ENCODE measurements at places on chromosomes 7 and 10.
A peak's percentile ranks its signal among the peaks of the same experiment; 100 is the strongest.

DNA sequence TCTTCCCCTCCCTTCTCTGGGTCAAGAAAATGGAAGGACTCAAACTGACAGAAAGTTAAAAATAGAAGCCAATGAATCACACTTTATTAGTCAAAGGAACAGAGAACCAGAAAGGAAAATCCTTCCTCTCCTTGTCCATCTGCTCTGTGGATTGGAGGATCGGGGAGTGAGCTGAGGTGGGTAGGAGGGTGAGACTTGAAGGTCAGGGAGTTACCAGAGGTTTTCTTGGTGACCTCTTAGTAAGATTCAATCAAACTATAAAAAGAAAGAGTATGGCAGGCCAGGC lies 12.2 kb downstream of the TLX1 start:
- DNase-seq: no peak

GRCh38 chr10:66627156-66627555 lies 298.7 kb upstream of the LRRTM3 start:
- no peak for DNase-seq

DNA sequence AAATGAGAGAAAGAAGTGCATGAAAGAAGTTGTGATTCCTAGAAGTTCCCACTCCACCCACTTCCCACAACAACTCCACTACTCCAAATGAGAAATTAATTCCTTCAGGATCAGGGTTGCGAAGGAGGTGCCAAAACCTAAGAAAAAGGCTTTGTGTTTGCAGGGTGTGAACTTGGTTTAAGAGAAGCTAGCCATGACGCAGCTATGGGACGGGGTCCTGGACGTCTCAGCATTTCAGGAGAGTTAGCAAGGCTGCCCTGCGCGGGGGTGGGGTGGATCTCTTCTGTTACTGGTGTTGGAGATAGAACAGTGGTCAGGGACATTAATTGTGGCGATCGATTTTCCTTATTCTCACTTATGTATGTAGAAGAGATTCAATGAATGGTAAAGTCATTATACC lies 61.2 kb downstream of the CHST3 start:
- DNase-seq: no peak

DNA sequence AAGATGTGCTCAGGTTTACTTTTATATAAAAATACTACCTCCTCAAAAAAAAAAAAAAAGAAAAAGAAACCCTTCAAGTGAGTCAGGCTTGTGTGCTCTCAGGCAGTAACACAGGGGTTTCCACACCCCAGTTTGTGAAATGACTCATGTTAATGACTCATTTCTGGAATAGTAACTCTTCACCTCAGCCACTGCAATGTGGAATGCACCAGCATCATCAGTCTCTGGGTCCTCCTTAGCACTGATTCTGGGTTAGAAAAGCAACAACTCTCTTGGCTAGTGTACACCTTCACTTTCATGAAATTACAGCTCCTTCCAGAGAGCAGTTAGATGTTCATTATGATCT lies 110.6 kb downstream of the EMX2 start:
- no peak for DNase-seq

DNA sequence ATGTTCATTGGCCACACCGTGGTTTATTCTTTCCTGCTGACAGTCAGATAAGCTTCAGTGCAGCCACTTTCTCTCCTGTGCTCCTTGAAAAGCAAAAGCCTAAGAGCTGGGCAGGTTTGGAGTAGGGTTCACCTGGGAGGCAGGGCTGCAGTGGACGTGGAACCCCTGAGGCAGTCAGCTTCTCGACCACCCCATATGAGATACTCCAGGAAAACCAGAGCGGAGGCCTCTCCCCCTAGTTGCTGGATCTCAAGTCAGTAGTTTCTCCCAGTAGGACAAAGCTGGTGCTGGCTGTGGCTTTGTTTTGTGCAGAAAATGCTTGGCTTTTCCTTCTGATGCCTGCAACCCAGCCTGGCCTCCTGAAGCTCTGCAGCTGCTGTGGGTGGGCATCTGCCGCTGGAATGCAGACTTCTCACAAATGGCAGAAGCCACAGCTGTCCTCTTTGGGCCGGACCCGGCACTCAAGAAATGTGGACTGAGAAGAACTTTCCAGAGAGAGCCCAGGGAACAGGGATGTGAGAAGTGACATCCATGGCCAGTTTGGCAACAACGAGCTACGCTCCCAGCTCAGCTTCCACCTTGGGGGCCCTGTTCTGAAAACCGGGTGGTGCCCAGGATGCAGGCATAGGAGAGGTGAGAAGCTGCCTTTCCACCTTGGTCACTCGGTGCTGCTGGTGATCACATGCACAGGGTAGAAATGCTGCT lies 276.6 kb upstream of the TCERG1L start:
- DNase-seq: no peak

DNA sequence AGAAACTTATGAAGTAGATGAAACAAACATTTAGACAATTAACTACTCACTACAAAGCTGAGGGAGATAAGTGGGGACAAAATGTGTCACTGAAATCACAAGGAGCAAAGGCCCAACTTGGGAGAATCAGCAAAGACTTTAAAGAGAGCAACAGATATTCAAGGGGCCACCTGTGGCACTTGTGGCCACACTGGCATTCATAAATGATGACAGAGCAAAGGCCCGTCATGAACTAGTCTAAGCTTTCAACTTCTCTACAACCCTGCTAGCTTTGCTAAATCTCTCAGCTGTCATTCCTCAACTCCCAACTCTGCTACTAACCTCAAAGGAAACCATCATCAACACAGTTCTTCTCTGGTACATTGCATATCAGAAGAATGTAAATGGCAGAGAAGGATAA lies 178.4 kb downstream of the CPEB3 start:
- DNase-seq: no peak

DNA sequence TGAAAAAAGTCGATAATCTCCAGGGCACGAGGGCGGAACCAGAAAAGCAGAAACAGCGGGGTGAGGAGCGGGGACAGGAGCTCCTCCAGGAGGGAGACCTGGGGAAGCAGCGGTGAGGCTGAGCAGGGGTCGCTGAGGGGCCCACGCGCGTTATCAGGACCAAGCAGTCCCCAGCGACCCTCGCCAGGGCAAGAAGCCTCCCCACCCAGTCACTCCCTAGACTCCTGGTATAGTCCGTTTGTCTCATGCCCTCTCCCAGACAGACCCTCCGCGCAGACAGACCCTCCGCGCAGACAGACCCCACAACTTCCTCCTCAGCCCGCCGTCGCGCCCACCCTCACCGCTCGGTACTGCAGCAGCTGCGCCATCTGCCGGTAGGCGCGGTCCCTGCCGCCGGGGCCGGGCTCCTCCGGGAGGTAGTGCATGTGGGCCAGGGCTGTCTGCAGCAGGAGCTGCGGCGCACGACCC lies 6.3 kb downstream of the ATG9B start:
- DNase-seq: no peak

DNA sequence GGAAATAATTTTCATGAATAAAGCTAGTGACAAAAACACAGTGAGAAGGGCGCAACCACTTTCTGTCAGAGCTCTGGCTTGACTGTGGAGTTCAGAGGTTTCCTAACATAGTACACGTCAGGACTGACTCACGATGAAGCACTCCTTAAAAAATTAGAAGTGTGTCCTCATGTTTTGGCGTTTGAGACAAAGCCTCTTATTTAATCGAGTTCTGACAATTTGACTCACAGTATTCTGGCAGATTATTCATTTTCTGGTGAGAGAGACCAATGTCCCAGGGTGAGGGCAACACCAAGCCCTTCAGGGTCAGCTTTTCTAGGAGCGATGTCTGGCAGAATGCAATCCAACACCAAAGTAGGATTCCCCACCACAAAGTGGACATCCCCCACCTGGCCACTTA lies 108.7 kb downstream of the DIP2C start:
- peak; percentile 45 for DNase-seq

DNA sequence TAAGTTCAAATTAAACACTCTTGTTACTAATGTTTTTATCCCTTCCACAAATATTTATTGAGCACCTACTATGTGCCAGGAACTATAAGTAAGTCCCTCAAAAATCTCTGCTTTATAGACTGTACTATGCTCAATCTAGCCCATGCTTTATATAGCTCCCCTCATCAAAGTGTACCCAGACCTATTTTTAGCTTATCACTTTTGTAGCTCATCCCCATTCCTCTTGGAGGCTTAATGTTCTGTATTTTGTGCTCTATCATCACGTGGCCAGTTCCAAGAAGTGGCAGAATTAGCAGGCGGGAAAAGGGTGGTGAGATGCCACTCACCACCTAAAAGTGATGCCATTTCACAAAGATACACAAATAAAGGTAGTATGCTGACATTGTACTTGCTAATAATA lies 138.1 kb upstream of the BET1 start:
- no peak for DNase-seq

DNA sequence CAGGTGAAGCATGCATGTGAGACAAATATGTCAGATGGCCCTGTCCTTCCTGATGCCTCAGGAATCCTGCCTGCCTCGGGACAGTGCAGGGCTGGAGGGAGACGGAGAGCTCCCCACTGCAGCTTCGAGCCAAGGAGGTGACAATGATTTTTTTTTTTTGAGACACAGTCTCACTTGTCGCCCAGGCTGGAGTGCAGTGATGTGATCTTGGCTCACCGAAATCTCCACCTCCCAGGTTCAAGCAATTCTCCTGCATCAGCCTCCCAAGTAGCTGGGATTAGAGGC lies 68.8 kb downstream of the OAT start:
- DNase-seq: no peak

GRCh38 chr10:42654419-42654818 lies 16.0 kb upstream of the ZNF33B start:
- no peak for DNase-seq

DNA sequence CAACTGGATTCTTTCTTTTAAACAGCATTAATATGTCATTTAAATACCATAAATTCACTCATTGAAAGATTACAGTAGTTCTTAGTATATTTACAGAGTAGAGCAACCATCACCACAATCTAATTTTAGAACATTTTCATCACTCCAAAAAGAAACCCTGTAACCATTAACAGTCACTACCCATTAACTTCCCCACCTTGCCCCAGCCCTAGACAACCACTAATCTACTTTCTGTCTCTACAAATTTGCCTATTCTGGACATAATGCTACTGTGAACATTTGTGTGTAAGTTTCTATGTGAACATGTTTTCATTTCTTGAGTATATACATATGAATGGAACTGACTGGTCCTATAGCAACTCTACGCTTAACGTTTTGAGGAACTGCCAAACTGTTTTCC lies 42.4 kb downstream of the P4HA1 start:
- no peak for DNase-seq

DNA sequence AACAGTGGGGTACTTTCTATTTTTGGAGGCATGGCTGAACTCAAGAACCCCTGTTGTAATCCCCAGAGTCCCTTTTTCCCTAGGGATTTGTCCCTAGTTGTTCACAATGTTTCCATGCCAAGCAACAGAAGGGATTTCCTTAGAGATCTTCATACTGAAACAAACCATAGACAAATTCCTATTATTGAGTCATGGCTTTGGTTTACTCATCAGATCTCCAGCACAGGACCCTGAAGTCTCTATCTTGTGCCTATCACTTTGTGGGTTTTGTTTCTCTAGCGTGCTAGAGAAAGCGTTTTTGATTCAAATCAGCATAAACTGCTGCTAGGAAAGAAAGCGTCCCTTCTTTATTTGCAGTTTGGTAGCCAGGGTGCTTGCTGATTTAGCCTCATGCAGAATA lies 165.0 kb downstream of the BAMBI start:
- DNase-seq: peak; percentile 63

- no peak for DNase-seq
These were observed 53.6 kb upstream of the LRRC17 start for GRCh38 chr7:102859084-102859798.

GRCh38 chr10:132532749-132533560 lies 4.6 kb upstream of the INPP5A start:
- DNase-seq: peak; percentile 92

GRCh38 chr10:96448021-96448457 lies 65.7 kb downstream of the TLL2 start:
- no peak for DNase-seq

GRCh38 chr10:61750943-61751471 lies 88.3 kb downstream of the CABCOCO1 start:
- DNase-seq: peak; percentile 36

- no peak for DNase-seq
These were observed 204.6 kb downstream of the ANKRD7 start for GRCh38 chr7:118429141-118429540.

GRCh38 chr7:139725858-139726484 lies 51.8 kb downstream of the HIPK2 start:
- no peak for DNase-seq

GRCh38 chr10:19862811-19863515 lies 46.7 kb downstream of the PLXDC2 start:
- DNase-seq: no peak

- no peak for DNase-seq
These were observed 257.1 kb downstream of the CAMK1D start for GRCh38 chr10:12606461-12606860.

GRCh38 chr7:86130268-86130667 lies 513.4 kb upstream of the GRM3 start:
- no peak for DNase-seq

- DNase-seq: no peak
These were observed 114.8 kb upstream of the ADO start for GRCh38 chr10:62689712-62690111.

- DNase-seq: no peak
These were observed 579.2 kb upstream of the MGMT start for GRCh38 chr10:128887856-128888255.

DNA sequence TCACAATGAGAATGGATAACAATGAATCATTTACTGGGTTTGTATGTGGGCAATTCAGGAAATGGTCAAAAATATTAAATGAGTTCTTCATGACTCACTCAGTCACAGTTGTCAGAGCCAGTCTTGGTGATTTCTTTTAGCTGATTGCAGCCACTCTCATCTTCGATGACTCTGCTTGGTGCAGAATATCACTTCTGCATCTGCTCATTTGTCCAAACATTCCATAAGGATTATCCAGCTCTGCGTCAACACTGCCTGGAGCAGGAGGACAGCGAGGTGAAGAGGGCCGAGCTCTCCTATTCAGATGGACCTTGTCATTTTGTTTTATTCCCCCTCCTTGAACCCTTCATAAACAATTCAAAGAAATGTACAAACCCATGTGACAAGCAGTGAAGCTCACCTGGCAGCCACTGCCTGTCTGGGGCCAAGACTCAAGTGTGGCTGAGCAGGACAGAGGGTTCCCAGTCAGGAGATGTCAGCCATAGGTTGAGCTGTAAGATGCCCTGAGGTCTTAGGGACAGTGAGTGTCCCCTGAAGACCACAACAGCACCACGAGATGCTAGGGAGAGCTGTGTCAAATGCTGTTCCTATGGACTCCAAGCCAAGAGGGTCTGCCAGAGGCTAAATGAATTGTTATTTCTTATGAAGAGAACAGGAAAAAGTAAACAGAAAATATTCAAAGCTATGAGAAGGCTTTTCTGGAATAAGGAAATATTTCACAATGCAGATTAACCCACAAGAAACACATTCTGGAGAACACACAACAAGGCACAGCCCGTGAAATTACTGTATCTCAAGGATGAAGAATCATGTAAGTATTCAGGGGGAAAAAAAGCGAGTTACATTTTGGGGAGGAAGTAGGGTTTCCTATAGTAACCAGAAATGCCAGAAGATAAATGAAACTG lies 33.1 kb upstream of the EGFR start:
- peak; percentile 67 for DNase-seq

DNA sequence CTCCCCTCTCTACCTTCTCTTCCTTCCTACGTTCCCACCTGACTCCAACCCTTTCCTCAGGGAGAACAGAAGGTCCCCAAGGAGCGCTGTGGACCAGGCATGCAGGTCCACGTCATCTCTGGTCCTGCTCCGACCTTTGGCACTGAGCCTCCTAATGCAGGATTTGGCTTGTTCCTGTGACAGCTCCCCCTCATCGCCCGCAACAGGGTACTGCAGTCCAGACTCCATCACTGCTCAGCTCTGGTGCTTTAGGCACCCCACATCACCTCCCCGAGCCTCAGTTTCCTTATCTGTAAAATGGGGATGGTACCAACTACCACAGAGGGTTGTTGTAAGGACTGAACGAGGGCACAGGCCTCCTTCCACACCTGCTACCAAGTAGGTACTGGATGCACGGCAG lies 54.6 kb downstream of the FHIP2A start:
- DNase-seq: no peak

All from amniotic stem cell (primary cell).